Activated T-helper 17 cell treated with anti-CD3 and anti-CD28 coated beads, Interleukin-2, amount 50 U/mL, for 72 hours (primary cell): ENCODE measurements at places on chromosomes 7 and 10.

GRCh38 chr10:30531751-30532530 is 97.6 kb downstream of the LYZL2 start:
- ATAC-seq: no peak

GRCh38 chr7:128831994-128832879 is 2.0 kb downstream of the FLNC start:
- ATAC-seq: no peak

- ATAC-seq: no peak
These were observed 6.9 kb upstream of the NOBOX start for GRCh38 chr7:144410441-144410840.

GRCh38 chr10:86337121-86337601 is 29.4 kb downstream of the GRID1 start:
- no peak for ATAC-seq

GRCh38 chr7:107813524-107813923 is 10.5 kb upstream of the SLC26A3 start:
- peak; percentile 79 for ATAC-seq

GRCh38 chr10:78401624-78402367 is 368.1 kb downstream of the RPS24 start:
- no peak for ATAC-seq

- ATAC-seq: no peak
These were observed 24.8 kb downstream of the NPTX2 start for GRCh38 chr7:98641646-98642500.

- ATAC-seq: no peak
These were observed 42.7 kb downstream of the FRMPD2 start for GRCh38 chr10:48231699-48232315.

- no peak for ATAC-seq
These were observed 53.5 kb downstream of the ABLIM1 start for GRCh38 chr10:114604357-114605130.

- ATAC-seq: peak; percentile 94
These were observed 15.8 kb upstream of the CAMK1D start for GRCh38 chr10:12333380-12334185.

- ATAC-seq: peak; percentile 94
These were observed 26.0 kb upstream of the ZNF273 start for GRCh38 chr7:64876792-64877713.

DNA sequence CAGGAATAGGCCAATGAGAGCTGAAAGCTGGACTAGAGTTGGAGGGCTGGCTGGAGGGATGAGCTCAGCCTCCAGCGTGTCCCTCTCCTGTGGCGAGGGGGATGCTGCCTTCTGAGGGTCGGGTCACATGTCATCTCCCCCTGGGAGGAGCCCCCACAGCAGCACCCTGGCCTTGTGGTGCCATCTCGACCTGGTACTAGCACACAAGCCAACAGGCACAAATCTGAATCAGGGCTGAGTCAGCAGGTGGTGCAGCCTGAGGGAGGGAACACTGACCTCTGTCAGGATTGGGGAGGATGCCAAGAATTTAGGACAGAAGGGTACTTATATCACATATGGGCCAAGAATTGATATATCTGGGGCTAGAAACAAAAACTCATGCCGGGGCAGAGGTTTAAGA is 280.4 kb downstream of the CELF2 start:
- ATAC-seq: no peak

DNA sequence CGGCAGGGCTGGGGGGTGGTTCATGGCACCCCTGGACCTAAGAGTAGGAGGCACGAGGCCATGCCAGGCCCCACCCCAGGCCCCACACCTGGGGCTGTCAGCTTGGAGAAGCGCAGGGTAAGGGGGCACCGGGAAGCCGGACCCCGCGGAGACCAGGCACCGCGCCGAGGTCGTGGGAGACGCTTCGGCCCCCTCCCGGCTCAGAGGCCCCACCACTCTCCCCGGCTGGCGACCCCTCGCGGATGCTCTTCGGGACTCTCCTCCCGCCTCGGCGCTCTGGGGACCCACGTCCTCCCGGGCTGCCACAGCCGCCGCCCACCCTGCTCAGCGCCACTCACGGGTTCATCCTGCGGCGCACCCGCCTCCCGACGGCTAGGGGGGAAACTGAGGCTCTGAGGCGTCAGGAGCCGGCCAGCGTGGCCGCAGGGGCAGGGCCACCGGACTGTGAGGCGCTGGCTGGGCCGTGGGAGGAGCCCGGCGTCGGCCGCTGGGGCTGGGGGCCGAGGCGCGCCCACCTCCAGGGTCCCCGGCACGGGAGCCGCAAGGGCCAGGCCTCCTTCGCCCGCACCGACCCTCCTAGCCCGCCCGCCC is 25.9 kb downstream of the PDGFA start:
- ATAC-seq: no peak

DNA sequence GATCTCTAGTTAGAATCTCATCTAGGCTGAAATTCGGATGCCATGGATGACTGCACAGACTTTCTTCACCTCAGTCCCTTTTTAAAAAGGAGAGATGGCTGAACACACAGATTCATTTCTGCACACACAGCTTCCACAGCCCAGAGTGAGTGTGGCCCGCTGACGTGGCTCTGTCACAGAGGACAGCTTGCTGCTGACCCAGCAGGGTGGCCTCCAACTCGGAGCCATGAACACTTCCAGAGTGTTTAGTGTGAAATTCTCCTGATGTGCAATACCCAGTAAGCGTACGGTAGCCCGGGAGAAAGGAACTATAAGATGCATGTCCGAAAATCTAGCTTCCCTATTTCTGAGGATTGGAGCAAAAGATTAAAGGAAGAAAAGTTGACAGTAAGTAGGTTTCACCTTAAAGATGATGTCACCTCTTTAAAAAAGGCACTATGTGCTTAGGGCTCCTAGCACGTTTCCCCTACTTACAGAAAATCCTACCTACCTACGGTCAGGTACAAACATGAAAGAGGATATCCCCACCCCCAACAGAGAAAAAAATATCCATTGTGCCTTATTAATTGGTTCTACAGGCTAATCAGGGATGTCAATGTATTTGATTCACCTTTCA is 162.2 kb downstream of the RAPGEF5 start:
- no peak for ATAC-seq

DNA sequence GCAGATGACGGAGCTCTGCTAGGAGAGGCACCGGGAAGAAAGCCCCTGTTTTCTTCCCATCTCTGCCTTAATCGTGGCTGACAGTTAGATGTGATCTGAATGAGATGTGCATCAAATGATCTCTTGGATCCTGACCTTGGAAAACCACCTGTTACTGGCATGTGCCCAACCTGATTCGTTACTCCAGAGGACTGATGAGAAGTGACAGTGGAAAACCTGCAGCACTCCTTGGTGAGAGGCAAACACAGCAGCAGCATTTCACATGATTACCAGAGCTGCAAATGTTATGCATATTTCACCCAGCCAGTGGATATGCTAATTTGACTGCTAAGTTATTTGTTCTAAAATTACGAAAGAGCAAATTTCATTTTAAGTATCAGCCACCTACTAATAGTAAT is 95.3 kb downstream of the PTPRN2 start:
- no peak for ATAC-seq

GRCh38 chr7:138460176-138460648 is at the start of gene TRIM24:
TSS of gene TRIM24 (plus strand) at chr7:138460259. CDS start at chr7:138460549, 290 bp downstream.
- ATAC-seq: peak; percentile 84

DNA sequence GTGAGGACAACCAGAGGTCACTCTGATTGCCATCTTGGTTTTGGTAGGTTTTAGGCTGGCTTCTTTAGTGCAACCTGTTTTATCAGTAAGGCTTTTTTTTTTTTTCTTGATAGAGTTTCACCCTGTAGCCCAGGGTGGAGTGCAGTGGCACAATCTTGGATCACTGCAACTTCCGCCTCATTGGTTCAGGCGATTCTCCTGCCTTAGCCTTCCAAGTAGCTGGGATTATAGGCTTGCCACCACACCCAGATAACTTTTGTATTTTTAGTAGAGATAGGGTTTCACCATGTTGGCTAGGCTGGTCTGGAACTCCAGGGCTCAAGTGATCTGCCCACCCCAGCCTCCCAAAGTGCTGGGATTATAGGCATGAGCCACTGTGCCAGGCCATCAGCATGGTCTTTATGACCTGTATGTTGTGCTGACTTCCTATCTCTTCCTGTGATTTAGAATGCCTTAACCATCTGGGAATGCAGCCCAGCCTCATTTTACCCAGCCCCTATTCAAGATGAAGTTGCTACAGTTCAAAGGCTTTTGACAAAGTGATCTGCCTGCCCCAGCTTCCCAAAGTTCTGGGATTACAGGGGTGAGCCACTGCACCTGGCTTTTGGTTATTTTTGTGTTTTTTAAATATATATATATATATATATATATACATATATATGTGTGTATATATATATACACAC is 7.0 kb upstream of the ZNF425 start:
- ATAC-seq: no peak

DNA sequence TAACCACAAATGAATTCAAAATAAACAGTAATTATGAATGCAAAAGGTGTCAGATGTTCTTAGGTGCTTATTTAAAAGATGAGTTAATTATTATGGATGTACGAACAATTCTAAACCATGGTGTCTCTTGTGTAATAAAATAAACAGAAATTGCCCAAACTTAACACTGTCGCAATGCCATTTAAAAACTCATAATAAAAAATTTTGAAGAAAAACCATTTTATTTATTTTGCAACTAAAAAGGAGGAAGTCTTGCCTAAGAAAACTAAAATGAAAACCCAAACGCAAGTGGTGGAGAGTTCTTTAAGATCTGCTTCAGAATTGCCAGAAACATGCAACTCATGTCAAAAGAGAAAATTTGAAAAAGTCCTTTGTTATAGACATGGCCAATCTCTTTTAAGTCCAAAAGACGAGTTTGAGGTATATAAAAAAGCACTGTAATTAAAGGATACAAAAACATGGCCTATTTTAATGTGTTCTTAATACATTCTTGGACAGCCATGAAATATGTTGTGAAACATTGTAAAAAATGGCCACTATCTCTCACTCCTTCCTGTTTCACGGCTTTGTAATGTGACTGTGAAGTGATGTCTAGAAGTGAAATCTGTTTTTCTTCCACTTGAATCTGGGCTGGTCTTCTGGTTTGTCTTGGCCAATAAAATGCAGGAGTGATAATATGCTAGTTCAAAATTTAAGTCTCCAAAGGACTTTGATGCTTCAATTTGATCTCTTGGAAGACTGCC is 322.9 kb downstream of the PRPF18 start:
- no peak for ATAC-seq

GRCh38 chr7:28570970-28571288 is 158.6 kb downstream of the CREB5 start:
- no peak for ATAC-seq

DNA sequence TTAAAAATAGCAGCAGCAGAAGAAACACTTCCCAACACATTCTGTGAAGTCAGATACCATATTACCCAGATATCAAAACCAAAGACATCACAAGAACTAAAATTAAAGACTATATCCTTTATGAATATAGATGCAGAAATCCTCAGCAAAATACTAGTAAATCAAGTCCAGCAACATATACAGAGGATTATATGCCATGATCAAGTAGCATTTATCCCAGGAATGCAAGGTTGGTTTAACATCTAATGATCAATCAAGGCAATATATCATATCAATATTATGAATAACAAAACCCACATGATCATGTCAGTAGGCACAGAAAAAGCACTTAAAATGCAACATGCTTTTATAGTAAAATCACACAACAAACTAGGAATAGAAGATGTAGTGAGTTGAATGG is 88.1 kb downstream of the RPS24 start:
- ATAC-seq: no peak

- no peak for ATAC-seq
These were observed 76.3 kb downstream of the CLIP2 start for GRCh38 chr7:74365322-74366022.

DNA sequence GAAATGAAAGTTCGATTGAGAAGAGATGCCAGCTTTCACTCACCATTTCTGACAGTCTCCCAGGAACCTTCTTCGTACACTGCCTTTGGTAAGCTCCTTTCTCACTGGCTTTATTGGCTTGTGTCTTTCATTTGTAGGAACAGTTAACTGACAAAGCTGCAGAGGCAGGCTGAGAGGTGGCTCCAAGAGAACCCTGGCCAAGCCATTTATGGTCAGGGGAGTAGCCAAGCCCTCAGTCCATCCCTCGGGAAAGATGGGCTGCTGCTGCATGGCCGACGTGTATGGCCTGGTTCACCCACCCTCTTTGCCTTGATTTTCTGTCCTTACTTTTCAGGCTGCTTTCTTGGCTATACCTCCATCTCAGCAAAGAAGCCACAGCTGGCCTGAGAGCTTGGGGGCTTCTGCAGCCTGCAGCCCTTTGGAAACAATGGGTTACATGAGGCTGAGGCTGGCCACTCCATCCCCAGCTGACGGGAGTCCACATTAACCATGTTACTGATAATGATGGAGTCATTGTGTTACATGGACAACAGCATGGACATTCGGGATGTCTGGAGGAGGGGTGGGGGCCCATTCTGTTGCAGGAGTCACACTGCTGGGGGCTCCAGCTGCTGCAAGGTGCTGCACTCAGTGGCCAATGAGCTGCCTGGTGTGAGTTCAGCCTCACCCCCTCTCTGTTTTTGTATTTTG is at the start of gene OPALIN:
Gene OPALIN (minus strand): TSS at position 152 of the 690 bp plus-strand sequence. CDS start 106 bp downstream, at position 46.
- ATAC-seq: no peak

DNA sequence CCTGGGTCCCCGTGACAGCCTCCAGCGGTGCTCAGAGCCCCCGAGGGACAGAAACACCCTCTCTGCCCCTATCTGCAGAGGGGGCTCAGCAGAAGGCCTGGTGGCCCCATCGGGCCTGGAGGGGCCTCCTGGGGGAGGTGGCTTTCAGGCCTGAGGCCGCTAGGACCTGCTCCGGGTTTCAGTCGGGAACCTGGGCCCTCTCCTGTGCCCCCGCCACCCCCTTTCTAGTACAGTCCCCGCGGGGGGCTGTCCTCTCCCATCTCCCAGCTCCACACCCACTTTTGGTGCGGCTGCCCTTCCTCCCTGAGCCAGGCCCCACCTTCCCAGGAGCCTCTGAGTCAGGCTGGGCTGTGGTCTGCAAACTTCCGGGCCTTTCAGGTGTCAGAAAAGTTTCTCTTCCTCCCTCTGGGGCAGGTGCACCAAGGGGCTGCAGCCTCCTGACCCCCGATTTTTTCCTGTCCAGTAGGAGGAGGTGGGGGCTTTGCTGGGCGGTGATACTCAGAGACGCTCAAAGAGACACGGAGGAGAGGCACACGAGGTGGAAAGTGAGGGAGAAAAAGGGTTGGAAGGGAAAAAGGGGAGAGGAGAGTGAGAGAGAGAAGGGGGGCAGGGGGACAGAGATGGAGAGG is 692 bp downstream of the CARD11 start:
- peak; percentile 81 for ATAC-seq

- ATAC-seq: no peak
These were observed 30.5 kb downstream of the ITPRIP start for GRCh38 chr10:104307576-104308438.

DNA sequence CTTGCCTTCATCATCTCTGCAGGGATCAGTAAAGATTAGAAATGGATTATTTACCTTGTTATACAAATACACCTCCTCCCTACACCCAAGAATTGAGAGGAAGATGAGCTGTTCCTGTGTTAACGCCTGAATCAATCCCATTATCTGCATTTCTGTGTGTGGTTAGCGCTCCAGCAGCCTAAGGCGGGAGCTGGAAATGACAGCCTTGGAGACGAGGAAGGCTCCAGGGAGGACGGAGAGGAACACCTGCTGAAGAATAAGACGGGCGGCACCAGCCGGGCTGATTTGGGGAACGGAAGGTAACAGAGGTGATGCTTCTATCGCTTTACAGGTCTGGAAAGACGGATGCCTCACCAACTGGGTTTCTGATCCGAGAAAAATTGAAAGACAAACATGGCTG is 34.2 kb upstream of the DDC start:
- ATAC-seq: no peak

GRCh38 chr7:2105917-2106316 is 126.8 kb downstream of the MAD1L1 start:
- no peak for ATAC-seq
